NCI-H2227 treated with DMSO at 0.1 percent for 48 hours (cell line): ENCODE measurements at places on chromosomes 3 and 15.

DNA sequence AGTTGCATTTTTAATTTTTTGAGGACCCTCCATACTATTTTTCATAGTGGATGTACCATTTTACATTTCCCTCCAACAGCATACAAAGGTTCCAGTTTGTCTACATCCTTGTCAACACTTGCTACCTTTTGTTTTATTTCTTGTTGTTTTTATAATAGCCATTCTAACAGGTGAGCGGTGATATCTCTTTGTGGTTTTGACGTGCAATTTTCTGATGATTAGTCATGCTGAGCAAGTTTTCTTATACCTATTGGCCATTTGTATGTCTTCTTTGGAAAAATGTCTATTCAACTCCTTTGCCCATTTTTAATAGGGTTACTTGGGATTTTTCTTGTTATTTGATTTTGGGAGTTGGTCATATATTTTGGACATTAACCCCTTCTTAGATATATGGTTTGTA is 187.0 kb downstream of the CDIN1 start:
- no peak for DNase-seq

GRCh38 chr3:195441992-195442572 is 738 bp downstream of the ACAP2 start:
- peak; percentile 27 for DNase-seq

DNA sequence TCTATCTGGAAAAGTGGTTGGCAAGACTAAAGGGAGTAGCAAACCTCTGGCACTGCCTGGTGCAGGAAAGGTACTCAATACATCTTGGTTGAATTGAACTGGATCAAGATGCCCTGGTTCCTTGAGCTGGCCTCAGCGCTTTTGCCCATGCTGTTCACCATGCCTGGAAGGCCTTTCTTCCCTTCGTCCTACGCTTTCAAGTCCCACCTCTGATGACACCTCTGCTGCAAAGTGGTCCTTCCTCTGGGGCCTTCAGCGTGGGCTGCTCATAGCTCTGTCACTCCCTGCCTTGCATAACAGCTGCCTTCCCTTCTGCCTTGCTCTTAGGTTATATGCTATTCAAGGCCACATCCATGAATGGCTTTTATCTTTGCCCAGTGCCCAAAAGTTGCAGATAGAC is 23.0 kb downstream of the ITGA11 start:
- DNase-seq = no peak

GRCh38 chr15:88605189-88606069 is 15.7 kb upstream of the AEN start:
- no peak for DNase-seq

- no peak for DNase-seq
Measured at GRCh38 chr15:39598186-39598850, 17.4 kb downstream of the THBS1 start.

GRCh38 chr3:57170946-57171345 is 5.8 kb upstream of the IL17RD start:
- no peak for DNase-seq

GRCh38 chr15:63672369-63672768 is 75.2 kb downstream of the FBXL22 start:
- no peak for DNase-seq

DNA sequence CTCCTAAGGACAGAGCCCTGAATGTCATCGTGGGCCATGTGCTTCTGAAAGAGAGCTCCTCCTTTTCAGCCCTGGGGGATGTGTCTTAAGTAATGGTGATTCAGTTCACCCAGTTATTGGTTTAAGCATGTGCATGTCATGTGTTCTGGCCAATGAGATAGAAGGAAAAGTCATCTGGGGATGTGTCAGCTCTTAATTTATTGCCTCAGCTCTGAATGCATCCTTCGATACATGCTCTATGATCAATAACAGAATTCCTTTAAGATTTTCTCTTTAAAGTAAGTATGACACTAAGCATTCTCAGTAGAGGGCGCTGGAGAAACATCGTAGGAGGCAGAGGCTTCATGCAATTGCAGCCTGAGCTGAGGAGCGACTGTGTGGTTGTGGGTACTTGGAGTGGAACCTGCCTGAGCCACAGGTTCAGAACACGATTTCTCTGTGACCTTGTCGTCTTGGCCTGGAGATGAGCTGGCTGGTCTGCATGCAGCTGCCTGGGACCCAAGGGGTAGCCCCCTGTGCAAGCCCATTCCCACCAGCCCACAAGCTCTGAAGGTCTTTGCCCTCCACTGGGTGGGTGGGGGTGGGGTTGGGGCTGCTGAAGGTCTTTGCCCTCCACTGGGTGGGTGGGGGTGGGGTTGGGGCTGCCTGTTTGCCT is 69.5 kb downstream of the C3orf38 start:
- DNase-seq = no peak
